ENCODE measurements at places on chromosomes 4 and X.

DNA sequence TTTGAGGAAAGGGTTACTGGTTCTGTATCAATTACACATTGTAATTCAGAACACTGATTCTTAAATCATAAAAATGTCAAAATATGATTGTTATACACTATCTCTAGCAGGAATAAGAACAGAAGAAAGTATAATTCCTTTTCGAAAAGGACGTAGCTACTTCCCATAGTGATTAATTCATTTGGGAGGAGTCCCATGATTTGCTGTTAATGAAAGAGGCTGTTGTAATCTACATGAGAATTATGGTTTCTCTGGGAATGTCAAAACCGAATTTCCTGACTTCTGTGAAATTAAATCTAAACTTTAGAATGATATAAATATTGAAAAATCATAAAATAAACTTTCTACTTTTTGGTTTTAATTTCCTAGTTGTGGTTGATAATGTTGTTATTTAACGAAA, 191.1 kb upstream of the ETNPPL start:
- no peak for DNase-seq

GRCh38 chr4:56821381-56822243, at the start of gene SPINK2:
SPINK2 (minus strand) TSS chr4:56821701; CDS start chr4:56821662, 39 bp downstream.
- peak; percentile 52 for DNase-seq

DNA sequence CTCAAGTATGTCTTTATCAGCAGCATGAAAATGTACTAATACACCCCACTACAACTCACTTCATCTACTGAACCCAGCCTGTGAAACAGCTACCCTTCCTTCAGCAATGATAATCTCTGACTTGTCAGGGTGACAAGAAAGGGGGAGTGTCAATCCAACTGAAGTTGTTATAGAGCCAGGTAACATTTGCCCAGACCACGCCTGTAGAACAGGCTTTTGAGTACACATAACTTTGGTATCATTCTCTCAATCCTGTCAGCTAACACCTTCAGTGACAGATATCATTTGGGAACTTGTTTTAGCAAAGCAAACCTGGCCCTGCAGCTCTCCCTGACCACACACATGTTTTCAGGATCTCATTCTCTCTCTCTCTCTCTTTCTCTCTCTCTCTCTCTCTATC, 592.2 kb downstream of the SMARCA1 start:
- DNase-seq = no peak

DNA sequence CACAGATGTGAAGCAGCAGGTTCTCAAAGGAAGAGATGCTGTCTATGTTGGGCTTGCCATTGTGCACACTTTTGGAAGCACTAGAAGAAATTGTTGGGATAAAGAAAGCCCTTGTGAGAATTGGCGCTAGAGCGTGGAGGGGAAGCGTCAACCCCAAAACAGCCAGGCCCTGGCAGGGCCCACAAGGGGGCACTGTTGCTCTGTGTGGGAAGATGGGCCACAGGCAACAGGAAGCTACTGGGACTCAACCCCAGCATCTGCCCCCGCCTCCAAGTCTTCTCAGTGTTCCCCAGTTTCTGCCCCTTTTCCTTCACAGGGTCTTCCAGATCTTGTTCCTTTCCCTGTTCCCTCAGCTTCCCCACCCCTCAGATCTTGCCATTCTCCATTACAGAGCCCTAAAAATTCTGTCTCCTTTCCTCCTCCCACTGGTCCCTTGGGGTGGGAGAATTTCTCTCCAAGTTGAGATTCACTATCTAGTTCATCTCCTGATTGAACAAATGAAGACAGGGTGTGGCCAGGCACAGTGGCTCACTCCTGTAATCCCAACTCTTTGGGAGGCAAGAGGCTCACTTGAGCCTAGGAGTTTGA, 85.5 kb downstream of the STARD8 start:
- peak; percentile 38 for DNase-seq

DNA sequence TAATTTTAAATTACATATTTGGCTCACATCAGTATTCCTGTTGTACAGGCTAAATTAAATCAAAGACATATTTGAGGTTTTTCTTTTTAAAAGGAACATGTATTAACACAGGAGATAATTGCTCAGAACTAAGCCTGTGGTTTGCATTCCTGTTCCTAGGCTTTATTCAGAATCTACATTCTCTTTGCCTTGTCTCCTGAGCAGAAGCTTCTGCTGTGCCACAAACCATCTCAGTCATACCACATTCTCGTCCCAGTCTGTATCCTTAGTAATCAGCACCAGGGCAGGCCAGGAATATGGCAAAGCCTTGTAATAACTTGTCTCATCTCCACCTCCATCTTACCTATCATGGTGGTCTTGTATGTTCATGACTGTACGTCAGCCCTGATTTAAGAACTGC, 162.8 kb downstream of the ARHGAP24 start:
- no peak for DNase-seq
